ENCODE measurements at places on chromosomes 5 and 9.

GRCh38 chr5:148623741-148624140 is 30.6 kb downstream of the HTR4 start:
- DNase-seq: no peak

GRCh38 chr9:110284211-110284844 is 28.0 kb upstream of the TXN start:
- no peak for DNase-seq

DNA sequence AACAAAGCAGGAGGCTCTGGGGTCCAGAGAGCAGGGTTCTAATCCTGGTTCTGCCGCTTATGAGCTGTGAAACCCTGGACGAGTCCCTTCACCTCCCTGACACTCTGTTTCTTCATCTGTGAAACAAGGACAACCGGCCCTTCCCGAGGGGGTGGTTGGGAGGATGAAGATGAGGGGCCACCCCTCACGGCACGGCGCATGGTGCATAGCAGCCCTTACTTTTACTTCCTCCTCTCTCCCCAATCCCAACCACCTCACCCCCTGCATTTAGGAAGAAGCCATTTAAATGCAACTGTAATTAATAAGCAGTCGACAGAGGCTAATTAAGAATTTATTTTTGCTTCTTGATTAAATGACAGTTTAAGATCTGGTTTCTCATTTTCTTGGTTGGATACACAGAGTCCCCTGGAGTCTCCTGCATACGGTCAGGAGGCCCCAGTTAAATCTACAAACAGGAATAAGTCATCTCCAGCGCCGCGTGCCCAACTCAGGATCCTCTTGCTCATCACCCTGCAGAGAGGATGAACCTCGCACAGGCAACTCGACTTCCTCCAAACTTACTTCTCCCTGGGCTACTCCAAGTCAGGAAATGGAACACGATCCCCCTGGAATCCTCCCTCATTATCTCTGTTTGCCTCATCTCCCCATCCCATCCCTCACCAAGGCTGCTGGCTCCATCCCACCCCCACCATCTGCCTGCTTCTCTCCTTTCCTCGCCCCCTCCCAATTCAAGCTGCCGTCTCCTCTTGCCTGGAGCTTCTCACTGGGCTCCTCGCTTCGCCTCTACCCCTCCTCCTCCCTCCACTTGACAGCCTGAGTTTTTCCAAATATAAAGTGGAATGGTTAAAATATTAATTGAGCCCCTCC is 95.9 kb downstream of the HRH2 start:
- no peak for DNase-seq

DNA sequence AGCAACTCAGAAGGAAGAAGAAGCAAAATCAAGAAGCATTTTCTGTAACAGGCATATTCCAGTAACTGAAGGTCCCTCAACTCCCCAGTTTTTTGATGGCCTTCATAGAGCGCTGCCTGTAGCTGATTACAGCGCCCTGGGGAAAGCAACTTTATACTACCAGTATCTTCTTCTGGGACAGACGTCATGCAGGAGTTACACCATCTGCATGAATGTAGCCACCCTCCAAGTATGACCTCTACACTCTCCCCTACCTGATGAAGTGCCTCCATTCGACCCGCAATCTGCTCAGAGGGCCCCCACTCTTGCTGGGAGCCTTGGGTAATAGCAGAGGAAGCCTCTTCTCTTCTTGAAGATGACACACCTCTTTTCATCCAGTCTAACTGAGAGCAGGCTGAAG is 21.0 kb upstream of the SH3TC2 start:
- no peak for DNase-seq

- DNase-seq: no peak
Measured at GRCh38 chr5:75338408-75338807, 1.4 kb downstream of the HMGCR start.

- no peak for DNase-seq
Measured at GRCh38 chr5:132060501-132061161, at the start of gene IL3. IL3 (plus strand) TSS chr5:132060655; CDS start chr5:132060707, 52 bp downstream.

DNA sequence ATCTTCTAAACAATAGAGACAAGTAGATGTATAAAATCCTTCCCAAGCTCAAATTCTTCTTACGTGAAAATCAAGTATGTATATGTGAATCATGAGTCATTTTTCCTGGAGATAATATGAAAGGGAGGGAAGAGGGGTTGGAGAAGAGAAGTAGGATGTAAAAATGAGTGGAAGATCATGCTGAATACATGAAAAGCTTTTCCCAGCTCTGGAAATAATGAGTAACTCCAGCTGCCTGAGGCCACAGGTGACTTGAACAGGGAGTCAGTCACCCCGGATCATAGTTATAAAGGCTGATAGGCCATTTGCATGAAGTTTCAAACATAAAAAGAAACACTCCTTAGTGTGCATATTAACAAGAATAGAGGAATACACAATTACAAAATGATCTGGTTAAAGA is 486.7 kb downstream of the EFNA5 start:
- no peak for DNase-seq

- no peak for DNase-seq
Measured at GRCh38 chr9:125169895-125170294, 19.7 kb downstream of the PPP6C start.

DNA sequence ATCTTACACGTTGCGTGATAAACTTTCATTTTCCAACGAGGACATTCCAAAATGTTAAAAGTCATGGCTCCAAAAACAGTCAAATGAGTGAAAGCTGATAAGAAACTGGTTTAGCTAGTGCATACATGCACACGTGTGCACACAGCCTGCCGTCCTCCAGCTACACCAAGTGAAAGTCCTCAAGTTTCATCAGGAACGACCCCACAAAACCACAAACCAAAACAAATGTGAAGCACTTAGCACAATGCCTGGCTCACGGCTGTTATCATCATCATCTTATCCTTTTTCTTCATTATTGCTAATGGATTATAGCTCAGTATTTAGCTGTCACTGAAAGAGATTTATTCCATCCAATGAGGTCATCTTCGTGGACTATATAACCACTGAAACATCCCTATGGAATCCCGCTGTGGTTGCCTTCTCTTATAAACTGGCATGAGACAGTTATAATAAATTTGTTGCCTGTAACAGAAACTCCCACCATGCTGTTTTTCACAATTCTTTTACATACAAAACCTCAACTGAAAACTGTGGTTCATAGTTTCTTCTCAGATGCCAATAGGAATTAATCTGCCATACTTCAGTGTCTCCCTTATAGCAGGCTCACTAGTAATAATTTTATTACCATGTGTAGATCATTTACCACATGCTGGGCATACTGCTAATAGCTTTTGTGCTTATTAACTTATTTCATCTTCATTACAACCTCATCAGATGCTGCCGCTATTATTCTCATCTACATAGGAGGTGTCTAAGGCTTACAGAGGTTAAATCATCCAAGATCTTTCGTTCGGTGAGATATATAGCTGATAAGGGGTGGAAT is 56.1 kb downstream of the SAXO1 start:
- DNase-seq: no peak

GRCh38 chr9:126371007-126371870 is 44.6 kb downstream of the MVB12B start:
- no peak for DNase-seq

GRCh38 chr9:96214635-96215034 is 87.3 kb downstream of the HSD17B3 start:
- DNase-seq: no peak

- DNase-seq: no peak
Measured at GRCh38 chr9:104826079-104826775, 62.3 kb downstream of the NIPSNAP3B start.

DNA sequence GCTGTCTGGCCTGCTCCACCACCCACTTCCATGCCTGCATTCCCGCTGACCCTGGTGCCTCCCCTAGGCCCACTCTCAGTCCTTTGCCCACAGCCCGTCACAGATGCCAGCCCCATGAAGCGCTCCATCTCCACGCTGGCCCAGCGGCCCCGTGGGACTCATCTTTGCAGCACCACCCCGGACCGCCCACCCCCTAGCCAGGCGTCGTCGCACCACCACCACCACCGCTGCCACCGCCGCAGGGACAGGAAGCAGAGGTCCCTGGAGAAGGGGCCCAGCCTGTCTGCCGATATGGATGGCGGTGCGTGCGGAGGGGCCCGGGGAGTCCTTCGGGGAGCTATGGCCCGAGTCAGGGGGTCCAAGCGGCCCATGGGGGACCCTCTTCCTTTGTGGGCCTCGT is 242.5 kb downstream of the CACNA1B start:
- DNase-seq: no peak

DNA sequence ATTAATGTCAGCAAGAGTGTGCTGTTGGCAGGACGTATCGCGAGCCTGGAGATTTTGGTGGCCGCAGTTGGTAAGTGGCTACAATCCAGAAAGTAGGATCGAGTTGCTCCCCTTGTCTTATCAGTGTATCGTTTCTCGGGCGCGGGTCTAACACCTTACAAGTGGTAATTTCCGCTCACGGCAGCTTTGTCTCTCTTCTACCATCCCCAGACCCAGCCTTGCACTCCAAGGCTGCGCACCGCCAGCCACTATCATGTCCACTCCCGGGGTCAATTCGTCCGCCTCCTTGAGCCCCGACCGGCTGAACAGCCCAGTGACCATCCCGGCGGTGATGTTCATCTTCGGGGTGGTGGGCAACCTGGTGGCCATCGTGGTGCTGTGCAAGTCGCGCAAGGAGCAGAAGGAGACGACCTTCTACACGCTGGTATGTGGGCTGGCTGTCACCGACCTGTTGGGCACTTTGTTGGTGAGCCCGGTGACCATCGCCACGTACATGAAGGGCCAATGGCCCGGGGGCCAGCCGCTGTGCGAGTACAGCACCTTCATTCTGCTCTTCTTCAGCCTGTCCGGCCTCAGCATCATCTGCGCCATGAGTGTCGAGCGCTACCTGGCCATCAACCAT is 1.1 kb downstream of the PTGER4 start:
- no peak for DNase-seq

DNA sequence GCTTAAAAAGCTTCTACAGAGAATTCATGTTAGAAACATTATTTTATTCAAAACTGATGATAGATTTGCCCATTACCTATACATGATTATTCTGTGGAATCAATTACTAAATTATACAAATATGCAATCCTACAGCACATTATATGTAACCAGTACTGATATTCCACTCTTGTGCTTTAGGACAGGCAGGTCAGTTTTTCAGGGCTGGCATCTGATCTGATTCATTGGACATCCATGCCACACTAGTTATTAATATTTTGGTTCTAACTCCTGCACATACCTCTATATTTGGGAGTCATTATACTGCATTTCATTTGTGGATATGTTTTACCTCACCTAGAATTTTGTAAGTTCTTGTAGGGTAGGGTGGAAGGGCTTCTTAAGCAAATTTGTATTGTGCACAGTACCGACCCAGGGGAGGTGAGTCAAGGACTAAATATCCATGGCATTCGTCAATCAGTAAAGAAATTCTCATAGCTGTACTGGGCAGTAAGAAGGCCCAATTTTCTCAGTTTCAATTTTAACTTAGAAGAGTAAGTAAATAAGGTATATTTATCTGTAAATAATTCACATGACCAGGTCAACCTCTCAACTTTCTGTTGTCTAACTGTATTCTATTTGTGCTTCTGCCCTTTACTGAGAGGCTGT is 33.5 kb downstream of the ELOVL7 start:
- DNase-seq: no peak

GRCh38 chr5:122942164-122942914 is 94.2 kb downstream of the PPIC start:
- DNase-seq: no peak

DNA sequence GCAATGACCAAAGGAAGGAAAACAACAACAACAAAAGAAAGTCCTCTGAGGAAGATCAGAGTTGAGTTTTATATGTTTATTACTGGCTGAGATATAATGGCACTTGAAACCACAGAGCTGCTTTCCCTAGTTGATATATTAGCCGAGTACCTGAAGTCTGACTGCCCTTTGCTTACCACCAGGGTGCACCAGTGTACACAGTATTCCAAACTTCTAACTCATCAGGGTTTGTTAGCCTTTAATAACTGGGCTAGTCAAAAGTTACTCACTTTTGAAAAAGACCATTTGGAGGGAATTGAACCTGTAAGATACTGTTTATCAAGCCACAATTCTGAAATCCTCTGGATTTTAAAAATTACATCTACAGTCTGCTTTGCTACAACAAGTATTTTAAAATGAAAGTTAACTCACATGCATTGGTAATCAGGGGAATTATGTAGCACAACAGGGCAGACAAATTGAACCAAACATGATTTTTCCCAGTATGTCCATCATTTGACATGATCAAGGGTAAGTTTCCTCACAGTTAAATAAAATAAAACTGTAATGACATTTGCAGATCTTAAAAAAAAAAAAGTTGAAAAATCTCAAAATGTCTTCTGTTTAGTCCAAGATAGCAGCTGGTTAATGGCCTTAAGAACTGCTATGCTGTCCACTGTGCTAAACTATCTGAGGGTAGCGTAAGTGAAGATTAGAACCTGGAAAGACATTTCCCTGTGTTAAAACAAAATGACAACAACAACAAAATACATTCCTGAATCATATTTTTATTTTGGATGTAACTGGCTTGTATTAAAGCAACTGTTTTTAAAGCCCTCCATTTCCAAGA is 57.3 kb upstream of the C6 start:
- peak; percentile 82 for DNase-seq

DNA sequence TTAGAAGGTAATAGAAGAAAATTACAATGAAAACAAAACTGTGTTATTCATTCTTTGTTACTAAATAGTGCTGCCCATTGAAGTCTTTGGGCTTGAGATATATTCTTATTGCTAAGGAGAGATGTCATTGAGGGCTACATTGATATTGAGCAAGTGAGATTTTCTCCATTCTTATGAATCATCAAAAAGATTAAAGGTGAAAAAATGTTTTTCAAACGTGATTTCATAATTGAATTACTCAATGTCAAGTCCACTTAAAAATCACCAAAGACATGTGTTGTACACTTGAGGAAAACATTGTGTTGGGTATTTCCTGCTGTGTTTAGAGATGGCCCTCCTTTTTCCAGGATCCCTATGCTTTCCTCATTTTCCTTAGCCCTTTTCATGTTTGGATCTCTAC is 448.1 kb downstream of the NFIB start:
- DNase-seq: no peak

GRCh38 chr5:42514754-42515153 is 91.5 kb downstream of the GHR start:
- peak; percentile 7 for DNase-seq

- DNase-seq: no peak
Measured at GRCh38 chr9:85630676-85631075, 111.1 kb downstream of the AGTPBP1 start.

DNA sequence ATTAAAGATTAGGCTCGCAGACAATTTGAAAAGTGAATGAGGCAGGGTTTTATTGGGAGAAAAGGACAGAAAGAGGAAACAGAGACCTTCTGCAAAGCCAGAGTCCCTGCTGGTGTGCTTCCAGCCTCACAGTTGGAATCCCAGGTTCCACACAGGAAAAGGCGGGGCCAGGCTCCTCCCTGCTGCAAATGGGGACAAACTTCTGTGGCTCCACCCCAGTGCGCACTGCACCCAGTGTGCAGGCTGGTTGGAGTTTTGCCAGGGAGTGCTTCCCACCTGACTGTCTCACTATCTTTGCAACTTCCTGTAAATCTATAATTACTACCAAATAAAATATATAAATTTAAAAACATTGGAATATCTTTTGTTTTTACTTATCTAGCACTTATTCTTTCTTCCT is 386.0 kb upstream of the GRIN3A start:
- DNase-seq: no peak

GRCh38 chr5:102294886-102295395 is 1.1 kb downstream of the SLCO4C1 start:
- DNase-seq: no peak

- DNase-seq: no peak
Measured at GRCh38 chr9:133635533-133636531, at the start of gene DBH. DBH (plus strand) TSS chr9:133636363; CDS start chr9:133636372, 9 bp downstream.
